ENCODE measurements at places on chromosomes 7 and 10.

DNA sequence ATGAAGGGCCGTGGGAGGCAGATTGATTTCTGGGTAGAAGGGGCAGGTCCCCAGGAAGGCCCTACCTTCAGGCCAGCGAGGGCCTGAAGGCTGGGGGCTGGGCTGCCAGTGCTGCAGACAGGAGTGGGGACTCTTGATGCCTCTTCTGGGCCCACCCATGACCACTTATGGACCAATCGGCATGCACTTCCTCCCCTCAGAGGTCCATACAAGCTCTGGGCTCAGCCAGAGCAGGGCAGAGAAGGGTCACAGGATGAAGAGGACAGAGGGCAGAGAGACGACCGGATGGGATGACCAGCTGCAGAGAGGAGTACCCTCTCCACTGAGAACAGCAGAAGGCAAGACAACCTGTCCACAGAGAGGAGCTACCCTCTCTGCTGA, 120.1 kb downstream of the DYNC2I1 start:
- DNase-seq: no peak

GRCh38 chr10:59323036-59323459, 39.3 kb downstream of the FAM13C start:
- no peak for DNase-seq

DNA sequence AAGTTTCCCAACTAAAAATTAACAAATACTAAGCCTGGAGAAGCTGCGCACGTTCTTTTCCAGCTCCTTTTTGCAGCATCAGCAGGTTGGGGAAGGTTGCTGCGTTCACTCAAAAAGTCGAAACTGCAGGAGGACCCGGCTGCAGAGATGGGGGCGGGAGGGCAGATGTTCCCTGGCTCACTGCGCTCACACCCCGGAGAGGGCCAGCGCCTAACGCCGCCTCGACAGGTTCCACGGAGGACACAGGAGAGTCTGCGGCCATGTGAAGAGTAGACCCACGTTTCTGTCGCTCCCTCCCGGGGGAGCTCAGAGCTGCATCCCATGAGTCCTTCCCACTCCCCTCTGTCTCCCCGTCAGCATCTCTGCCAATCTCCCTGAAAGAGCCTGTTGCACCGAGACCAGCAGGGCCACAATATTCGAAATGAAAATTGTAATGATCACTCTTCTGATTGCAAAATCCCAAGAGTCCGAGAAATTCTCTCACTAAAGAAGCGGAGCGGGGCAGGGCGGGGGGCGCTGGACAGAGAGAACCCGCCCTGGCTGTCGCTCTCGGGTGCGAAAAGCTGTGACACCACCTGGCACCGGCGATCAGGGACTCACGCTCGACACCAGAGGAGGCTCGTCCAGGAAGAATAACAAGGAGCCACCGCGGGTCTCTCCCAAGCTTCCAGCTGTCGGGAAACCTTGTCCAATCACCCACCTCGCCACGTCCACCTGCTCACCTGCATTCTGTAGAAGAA, 131.5 kb upstream of the PFKP start:
- no peak for DNase-seq

- no peak for DNase-seq
These were observed 62.0 kb upstream of the IGFBP3 start for GRCh38 chr7:45982907-45983719.

DNA sequence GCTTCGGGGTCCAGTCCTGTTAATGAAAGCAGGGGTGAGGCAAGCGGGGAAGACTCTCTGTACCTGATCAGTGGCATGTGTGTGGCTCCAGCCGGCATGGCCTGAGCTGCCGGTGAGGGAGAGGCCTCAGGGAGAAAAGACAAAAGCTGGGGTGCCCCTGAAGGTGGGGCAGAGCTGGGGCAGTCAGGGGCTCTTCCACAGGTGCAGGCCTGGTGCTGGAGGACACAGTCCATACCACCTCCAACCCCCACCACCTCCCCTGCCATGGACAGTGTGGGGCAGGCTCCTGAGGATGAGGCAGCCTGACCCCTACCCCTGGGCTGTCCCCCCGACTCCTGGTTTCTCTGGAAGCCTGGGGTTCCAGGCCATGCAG, 129.5 kb downstream of the LHPP start:
- no peak for DNase-seq

DNA sequence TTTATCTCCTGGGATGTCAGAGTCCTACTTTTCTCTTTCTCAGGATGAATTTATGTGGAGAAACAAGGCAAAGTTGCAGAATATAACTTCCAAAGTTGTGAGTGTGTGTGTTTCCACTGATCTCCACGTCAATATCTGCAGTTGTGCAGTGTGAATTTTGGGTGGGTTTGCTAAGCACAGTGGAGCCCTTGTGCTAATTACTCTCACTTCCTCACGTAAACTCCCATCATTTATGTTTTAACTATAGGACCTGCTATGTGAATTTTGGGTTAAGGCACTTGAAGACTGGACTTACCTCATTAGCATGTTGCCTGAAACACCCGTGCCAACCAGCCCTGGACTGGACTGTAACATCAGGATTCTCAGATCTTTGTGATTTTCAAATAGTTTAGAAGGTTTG, 51.9 kb upstream of the NPVF start:
- DNase-seq: no peak

- no peak for DNase-seq
These were observed 49.7 kb downstream of the CCDC71L start for GRCh38 chr7:106610996-106611886.

- no peak for DNase-seq
These were observed 57.6 kb upstream of the EZH2 start for GRCh38 chr7:148941598-148942275.

- DNase-seq: no peak
These were observed 57.7 kb downstream of the STEAP1B start for GRCh38 chr7:22442187-22442881.

GRCh38 chr10:122237331-122237990, 33.6 kb upstream of the BTBD16 start:
- DNase-seq: no peak

- DNase-seq: no peak
These were observed 205.8 kb upstream of the DKK1 start for GRCh38 chr10:52108236-52108635.

DNA sequence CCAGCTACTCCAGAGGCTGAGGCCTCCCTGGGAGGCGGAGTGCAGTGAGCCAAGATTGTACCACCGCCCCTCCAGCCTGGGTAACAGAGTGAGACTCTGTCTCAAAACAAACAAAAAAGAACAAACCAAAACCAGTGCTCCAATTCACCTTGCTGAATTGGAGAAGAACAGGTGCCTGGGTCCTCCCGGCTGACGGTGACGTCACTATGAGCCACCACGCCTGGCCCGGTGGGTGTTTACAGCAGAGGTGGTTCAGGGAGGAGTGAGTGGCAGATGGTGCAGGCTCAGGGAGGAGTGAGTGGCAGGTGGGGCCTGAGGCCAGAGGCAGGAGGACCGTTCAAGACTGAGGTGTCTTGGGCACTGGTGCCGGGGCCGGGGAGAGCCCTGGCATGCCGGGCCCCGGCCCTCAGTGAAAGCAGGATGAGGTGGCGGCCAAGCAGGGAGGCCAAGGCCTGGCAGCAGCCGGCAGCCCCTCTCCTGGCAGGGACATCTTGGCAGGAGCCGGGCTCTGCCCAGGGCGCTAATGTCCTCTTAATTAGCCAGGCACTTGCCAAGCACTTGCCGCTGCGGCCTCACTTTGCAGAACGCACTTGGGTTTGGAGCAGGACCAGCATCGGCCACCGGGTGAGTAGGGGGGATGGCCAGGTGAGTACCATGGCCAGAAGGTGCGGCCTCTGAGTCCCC, 162.8 kb upstream of the TNRC18 start:
- no peak for DNase-seq

GRCh38 chr7:111364413-111364812, 197.9 kb downstream of the IMMP2L start:
- DNase-seq: no peak

- DNase-seq: no peak
These were observed 1.2 kb downstream of the ITIH2 start for GRCh38 chr10:7704071-7705016.

DNA sequence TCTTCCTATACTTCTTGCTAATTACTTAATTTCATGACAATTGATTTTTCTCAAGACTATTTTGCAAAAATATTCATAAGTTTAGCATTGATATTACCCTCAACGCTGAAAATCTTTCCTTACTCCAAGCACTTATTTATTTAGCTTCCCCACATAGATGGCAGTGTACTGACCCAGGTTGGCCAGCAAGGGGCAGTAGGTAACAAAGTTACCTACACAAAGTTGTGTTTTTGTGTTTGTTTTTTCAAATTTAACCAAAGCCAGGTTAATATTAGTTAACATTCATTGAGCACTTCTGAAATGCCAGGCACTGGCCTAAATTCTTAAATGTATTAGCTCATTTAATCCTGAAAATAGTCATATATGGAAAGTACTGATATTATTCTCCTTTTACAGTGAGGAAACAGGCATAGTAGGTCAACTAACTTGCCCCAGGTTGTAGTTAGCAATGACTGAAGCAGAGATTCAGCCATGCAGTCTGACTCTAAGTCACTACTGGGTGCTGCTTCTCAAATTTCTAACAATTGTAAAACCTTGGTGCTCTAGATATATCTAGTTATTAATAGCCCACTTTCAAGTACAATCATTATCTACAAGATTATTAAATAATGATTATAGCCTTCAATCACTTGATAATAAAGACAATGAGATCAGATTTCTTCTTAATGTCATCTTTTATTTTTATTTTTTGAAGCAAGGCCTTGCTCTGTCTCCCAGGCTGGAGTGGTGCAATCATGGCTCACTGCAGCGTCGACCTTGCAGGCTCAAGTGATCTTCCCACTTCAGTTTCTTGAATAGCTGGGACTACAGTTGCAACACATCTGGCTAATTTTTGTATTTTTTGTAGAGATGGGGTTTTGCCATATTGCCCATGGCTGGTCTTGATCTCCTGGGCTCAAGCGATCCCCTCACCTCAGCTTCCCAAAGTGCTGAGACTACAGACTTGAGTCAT, 5.8 kb upstream of the GGCT start:
- DNase-seq: no peak

DNA sequence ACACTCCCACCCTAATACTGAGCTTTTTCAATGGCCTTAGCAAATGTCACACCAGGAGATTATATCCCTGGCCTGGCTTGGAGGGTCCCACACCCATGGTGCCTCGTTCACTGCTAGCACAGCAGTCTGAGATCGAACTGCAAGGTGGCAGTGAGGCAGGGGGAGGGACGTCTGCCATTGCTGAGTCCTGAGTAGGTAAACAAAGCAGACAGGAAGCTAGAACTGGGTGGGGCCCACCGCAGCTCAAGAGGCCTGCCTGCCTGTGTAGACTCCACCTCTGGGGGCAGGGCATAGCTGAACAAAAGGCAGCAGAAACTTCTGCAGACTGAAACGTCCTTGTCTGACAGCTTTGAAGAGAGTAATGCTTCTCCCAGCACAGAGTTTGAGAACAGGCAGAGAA, 338.9 kb upstream of the MBL2 start:
- no peak for DNase-seq

DNA sequence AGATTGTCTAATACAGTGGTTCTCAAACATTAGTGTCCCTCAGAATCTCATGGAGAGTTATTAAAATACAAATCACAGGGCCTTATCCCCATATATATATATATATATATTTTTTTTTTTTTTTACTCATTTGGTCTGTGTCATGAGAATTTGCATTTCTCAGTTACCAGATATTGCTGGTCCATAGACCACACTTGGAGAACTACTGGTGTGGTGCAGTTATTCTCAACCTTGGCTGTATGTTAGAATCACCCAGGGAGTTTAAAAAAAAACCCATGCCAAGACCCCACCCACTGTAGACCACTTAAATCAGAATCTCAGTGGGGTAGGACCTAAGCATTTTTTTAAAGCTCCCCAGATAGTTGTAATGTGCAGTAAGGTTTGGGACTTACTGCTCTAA, 179.9 kb downstream of the AUTS2 start:
- no peak for DNase-seq

DNA sequence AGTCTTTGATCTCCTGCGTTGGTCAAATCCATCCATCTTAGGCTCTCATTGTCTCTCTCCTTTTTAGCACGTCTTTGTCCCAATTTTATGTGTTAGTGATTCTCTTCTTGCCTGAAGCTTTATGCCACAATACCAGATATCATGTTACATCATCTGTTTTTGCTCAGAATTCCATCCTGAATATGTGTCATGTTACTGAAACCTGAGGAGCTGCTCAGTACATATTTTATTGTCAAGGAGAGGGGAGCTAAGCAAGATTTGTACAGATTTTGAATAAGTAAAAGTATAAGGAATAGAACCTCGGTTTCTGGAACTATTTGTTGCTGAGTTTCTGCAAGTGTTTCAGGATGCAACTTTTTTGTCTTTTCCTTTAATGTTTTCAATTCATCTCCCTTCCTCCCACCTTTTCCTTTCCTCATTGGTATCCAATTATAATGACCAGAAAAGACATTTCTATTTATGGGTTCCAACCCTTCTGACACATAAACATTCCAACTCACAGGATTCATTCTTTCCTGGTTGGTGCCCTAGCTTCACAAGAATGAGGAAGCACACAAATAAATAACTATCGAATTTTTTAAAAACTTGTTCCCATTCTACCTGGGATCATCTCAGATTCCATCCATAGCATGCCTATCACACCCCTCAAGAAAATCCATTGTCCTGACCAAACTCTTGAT, 291.8 kb downstream of the CRPPA start:
- no peak for DNase-seq

GRCh38 chr10:70740406-70741288, 44.5 kb downstream of the TBATA start:
- DNase-seq: no peak

GRCh38 chr10:6161921-6162320, 40.8 kb upstream of the PFKFB3 start:
- DNase-seq: peak; percentile 46

DNA sequence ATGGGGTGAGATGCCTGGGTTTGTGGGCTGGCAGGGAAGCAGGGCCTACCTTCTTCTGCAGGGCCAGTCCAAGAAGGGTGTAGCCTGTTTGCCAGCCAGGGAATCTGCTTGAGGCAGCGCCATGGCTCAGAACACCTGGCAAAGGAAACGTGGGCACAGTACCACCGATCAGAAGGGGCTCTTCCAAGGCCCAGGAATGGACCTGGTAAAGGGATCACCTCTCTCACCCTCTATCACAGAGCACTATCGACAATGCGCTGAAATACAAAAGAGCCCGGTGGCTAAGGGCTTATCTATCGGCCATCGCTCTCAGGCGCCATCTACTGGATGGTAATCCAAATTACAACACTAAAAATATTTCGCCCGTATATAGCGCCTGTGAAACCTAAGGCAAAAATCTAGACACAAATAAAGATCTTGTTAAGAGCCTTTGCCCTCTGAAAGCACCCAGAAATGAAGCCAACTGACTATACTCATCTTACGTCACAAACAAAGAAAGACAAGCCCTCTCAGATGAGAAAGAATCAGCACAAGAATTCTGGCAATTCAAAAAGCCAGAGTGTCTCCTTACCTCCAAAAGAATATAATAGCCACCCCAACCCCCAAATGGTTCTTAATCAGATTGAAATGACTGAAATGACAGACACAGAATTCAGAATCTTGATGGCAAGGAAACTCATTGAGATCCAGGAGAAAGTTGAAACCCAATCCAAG, 217.8 kb upstream of the HPS1 start:
- DNase-seq: no peak

DNA sequence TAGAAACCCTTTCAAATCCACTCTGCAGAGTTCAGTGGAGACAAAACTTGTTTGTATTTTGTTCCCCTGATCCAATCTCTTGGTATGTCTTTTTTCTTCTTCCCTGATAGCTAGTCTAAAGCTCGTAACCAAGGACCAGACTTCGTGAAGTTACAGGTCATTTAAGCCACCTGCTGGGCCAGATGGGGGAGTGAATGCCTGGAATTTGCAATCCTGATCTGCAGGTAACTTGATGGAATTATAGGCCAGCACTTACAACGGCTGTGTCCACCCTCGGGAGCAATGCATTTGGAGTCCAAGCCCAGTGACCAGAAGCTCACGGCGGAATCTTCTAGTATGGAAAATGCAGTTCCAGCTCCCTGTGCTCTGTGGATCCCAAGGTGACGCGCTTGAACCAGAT, 566.9 kb downstream of the TCERG1L start:
- peak; percentile 39 for DNase-seq

All from posterior cingulate gyrus (tissue), 11 donors.